ENCODE measurements at places on chromosomes 7 and 10. TPM values are rescaled to one million over a fixed set of nuclear protein-coding genes. Genes with fewer than 3 reads are reported as not detected.

The GPR26 gene
- 0.05 TPM for total RNA-seq

The AKR1C4 gene
- total RNA-seq, result not detected

The EGR2 gene
- 1.6 TPM for total RNA-seq

The HHEX gene
- 4.8 TPM for total RNA-seq

The GATA3 gene
- 0.72 TPM for total RNA-seq

The SPDYE2 gene
- total RNA-seq, result 0.15 TPM

The SPDYE8 gene
- total RNA-seq, result not detected

The NPY4R2 gene
- total RNA-seq, result not detected

The NPTX2 gene
- 17.0 TPM for total RNA-seq

The CLDN15 gene
- total RNA-seq, result 6.5 TPM

The TMEM130 gene
- total RNA-seq, result 1.9 TPM

The MYOF gene
- 1.4 TPM for total RNA-seq

GRCh38 chr7:51012569-51013217 is 230.0 kb upstream of the GRB10 start:
- DNase-seq, result no peak

GRCh38 chr7:21966271-21966670 is 20.6 kb upstream of the CDCA7L start:
- DNase-seq, result no peak

DNA sequence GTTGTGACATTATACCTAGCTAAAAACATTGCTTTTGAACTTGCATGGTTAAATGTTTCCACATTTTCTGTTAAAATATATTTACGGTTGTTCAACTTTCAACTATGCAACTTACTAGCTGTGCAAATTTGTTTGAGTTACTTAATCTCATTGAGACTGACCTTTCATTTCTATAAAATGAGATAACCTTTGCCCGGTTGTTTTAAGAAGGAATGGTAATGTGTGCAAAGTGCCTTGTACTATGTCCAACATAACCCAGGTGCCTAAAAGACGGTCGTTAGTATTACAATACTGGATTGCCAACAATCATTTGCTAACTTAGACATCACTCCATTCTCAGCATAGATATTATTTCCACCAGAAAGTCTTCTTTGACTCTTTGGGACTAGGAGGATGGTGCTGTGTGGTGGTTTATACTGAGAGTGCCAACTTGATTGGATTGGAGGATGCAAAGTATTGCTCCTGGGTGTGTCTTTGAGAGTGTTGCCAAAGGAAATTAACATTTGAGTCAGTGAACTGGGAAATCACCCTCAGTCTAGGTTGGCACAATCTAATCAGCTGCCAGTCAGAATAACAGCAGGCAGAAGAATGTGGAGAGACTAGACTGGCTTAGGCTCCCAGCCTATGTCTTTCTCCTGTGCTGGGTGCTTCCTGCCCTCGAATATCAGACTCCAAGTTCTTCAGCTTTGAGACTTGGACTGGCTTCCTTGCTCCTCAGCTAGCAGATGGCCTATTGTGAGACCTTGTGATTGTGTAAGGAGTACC is 85.2 kb upstream of the PDSS1 start:
- DNase-seq, result no peak

DNA sequence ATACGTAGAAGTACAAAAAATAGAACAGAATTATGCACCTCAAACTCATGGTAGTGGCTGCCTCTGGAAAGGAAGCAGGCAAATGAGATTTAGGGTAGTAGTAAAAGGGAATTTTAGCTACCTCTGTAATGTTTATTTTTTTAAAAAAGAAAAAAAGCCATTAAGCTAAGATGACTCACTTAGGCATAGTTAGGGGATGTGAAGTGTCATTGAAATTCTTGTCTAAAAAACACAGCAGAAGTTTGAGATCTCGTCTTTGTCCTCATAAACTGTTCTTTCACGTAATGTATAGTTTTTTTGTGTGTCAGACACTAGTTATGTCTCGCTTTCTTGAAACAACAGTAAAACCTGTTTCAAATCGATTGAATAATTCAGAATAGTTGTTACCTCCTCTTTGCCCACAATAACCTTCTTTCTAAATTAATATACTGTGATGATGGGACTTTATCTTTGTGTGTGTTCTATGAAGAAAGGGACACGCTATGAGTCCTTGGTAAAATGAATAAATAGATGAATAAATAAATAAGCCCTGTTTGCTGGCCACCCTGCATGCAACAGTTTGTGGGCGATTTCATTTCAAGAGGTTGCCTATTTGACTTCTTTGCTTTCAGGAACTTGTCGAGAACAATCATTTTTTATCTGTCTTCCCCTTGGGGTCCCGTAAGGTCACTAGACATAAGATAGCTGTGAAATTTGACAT is 14.5 kb upstream of the FBXW4 start:
- DNase-seq, result no peak

DNA sequence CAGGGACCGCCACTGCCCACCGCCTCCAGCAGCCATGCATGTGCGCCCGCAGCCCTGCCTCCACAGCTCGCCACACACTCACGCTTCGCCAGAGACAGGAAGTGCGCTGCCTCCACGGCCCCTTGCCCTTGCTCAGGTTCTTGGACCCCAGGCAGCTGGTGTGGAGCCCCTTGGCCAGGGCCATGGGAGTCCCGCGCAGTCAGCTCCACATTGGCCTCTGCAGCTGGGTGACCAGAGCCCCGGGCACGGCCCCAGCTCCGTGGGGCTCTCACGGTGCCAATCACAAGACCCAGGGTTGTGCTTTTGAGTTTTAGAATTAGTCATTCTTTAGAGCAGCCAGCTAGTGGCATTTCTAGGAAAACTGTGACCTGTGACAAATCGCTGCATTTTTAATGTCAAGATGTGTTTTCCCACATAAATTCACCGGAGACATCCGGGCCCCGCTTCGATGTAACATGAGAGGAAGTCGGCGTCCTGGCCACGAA is 4.3 kb upstream of the UTF1 start:
- no peak for DNase-seq

DNA sequence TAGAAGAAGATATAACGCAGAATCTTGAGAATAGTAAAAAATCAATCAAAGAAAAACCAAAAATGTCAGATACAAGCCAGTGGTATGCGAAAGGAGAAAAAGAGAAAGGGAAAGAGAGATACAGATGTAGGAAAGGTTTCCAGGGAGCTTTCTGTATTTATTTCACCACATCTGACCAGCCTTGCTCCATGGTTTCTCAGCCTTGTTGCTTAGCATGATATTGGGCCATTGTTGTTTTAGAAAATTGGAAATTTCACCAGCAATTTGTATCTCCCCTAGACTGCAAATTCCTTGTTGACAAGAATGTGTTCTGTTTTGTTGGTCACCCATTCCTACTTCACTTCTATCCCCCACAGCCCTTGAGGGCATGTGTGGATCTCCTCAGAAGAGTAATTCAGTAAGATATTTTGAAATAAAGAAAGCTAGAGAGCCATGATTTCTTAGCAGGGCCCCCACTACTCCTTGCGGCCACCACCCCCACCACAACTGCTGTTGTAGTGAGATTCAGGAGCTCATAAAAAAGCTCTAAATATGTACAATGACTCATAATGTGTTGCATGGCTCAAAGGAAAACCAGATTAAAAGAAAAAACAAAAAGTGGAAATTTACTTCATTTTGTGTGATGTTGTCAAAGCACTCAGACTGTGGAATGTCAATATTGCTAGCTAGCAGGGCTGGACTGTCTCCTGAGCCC is 138.7 kb downstream of the CHRM2 start:
- no peak for DNase-seq

GRCh38 chr7:19900118-19900517 is 126.7 kb upstream of the TMEM196 start:
- DNase-seq, result no peak

DNA sequence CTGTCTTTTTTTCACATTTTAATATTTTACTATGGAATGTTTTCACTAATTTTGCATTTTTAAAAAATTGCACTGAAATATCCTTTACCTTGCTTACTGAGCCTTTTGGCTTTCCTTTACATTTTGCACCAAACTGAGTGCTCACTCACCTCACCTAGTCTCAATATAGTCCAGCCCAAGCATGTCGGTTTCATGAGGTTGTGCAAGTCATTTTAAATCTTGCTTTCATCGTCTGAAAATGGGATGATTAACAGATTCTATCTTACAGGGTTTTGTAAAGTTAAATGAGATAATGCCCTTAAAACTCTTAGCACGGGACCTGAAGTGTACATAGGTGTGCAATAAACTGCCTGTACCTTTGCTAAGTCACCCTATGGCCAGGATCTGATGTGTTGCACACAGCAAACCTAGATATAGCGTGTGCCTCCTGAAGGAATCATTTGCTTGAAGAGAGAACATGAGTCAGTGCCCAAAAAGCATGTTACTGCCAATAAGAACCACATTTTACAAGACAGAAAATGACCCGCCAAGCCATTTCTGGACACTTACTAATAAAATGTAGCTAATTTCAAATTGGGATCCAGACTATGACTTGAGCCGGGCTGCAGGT is 199.8 kb downstream of the JCAD start:
- no peak for DNase-seq

DNA sequence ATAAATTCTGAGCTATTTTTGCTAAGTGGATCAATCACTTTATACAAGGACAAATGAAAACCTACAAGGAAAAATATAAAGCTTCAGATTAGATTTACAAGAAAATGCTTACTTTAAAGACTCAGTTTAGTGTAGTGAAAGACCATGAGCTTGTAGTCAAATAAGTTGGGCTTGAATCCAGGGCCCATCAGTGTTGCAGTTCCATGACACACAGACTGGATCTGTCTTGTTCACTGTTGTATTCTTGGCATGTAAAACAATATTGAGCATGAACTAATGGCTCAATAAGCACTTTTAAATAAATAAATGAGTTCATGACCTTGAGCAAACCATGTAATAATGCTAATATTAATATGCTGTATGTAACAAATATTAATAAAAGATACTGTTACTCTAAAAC is 164.6 kb upstream of the KCND2 start:
- no peak for DNase-seq

GRCh38 chr10:79031723-79032122 is 37.0 kb upstream of the ZMIZ1 start:
- no peak for DNase-seq

DNA sequence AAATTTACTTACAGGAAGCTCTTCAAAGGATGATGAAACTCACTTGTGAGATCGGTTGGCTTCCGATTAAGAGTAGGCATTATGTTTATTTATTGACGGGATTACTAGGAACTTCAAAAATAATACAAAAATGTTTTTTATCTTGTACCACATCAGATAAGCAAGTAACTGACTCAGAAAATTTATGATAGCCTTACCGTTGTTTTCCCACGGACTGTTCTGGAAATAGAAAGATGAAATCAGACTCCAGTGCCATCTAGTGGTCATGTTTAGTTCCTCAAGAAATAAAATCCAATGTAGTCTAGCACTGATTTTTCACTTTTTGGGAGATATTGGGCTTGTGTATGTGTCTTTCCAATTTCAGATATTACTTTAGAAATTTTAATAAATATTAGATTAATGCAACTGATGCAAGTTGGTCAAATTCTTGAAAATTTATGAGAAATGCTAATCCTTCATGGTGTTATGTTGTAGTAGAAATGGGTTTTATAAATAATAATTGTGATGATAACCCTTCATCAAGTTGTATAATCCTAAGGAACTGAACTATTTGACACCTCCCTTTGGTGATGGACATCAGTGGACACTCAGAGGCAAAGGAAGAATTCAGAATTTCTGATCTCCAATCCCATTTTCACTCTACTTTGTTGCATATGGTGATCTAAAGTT is 168.8 kb downstream of the TMEM26 start:
- no peak for DNase-seq

DNA sequence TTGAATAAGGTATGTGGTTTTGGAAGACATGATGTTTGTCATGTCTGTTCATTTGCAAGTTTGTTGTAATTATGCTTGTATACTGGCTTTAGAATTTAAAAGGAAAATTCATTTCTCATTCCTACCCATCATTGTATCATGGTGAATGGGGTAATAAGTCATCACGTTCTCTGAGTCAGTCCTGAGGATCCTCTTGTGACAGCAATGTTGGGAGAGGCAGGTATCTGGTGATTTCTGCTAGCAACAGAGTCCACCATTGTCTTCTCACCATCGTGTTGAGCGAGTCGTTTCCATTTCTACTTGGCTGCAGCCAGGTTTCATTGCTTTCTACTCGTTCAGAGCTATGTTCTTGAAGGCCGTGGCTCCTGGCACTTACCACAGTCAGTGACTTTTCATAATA is 16.3 kb downstream of the CUL1 start:
- no peak for DNase-seq

GRCh38 chr7:111108000-111108399 is 17.1 kb downstream of the LRRN3 start:
- no peak for DNase-seq

DNA sequence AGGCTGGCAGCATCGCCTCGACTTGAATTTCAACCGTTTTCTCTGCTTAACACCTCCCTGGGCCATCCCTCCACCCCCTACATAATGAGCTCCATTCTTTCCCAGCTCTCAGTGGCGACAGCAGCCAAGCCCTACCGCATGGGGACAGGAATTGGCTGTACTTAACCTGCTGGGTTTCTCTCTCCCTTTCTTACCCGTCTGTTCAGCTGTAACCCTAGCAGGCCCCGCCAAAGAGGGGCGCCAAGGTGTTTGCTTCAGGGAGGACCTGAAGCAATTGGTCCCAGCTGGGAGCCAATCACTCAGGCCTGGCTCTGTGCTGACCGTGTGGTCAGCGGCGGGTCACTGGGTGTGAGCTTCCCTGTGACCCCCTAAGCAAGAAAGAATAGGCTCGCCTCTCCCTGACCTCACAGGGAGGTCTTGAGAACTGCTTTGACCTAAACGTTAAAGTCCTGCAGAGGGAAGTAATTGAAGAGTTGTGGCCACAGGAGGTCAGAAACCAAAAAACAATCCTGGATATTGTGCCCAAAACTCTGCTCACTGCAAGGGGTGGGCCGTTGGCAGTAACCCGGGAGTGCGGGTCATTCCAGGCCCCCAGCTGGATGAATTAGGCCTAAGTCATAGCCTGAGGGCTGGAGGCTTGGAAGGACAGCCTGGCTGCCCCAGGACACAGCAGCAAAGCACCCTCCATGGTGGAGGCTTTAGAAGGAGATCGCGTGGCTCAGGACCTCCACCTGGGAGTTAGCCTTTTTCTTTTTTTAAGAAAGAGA is 114.6 kb downstream of the ITIH5 start:
- DNase-seq, result peak; percentile 38

- DNase-seq, result no peak
These were observed 33.3 kb downstream of the UBE2H start for GRCh38 chr7:129919492-129919891.

DNA sequence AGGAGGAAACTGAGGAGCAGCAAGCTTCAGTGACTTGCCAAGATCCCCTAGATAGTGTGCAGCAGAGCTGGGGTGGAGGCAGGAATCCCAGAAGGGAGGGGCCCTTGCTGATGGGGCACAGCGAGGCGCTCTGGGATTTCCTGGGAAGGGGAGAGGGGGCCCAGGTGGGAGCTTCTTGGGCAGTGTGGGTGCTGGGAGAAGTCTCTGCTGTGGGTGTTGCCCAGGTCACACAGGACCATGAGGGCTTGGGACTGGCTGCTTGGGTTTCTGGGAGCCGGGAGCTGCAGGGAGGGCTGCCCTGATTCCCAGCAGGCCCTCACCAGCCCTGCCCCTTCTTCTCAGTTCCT is 55.2 kb downstream of the TSPAN15 start:
- DNase-seq, result no peak

Measured in WTC11 (cell line).